Peyer's patch (tissue), 4 donors: ENCODE measurements at places on chromosomes 5 and 9.

GRCh38 chr9:34701769-34702736, 7.9 kb downstream of the CCL21 start:
- DNase-seq, result peak; percentile 94

GRCh38 chr5:172451771-172452197, 2.5 kb downstream of the SH3PXD2B start:
- peak; percentile 54 for DNase-seq

DNA sequence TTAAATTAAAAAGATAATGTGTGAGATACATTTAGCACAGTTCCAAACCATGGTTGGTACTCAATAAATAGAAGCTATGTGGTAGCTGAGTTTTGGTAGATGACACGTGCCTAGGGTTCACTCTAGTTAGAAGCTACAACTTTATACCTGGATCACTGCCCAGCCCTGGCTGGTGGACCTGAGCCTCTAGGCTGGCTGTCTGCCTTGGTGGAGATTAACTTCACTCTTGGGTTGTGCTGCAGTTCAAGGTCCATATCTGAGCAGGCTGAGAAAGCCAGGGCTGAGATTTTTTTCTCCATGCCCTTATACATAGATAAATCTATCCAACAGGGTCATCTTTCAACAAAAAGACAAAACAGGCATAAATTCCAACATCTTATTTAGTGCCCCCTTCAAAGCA, 44.6 kb upstream of the SPDL1 start:
- no peak for DNase-seq

- no peak for DNase-seq
These were observed 430.4 kb downstream of the CAAP1 start for GRCh38 chr9:26462213-26462612.

GRCh38 chr5:65327582-65327981, 154.1 kb downstream of the ADAMTS6 start:
- no peak for DNase-seq

- no peak for DNase-seq
These were observed 202.1 kb downstream of the EBF1 start for GRCh38 chr5:158897444-158898160.

DNA sequence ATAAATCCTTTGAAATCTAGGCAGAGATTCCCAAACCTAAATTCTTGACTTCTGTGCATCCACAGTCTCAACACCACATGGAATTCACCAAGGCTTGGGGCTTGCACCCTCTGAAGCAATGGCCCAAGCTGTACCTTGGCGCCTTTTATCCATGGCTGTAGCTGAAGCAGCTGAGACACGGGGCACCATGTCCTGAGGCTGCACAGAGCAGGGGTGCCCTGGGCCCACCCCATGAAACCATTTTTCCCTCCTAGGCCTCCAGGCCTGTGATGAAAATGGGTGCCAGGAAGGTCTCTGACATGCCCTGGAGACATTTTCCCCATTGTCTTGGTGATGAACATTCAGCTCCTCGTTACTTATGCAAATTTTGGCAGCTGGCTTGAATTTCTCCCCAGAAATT, 158.6 kb upstream of the NUDT12 start:
- DNase-seq, result no peak

DNA sequence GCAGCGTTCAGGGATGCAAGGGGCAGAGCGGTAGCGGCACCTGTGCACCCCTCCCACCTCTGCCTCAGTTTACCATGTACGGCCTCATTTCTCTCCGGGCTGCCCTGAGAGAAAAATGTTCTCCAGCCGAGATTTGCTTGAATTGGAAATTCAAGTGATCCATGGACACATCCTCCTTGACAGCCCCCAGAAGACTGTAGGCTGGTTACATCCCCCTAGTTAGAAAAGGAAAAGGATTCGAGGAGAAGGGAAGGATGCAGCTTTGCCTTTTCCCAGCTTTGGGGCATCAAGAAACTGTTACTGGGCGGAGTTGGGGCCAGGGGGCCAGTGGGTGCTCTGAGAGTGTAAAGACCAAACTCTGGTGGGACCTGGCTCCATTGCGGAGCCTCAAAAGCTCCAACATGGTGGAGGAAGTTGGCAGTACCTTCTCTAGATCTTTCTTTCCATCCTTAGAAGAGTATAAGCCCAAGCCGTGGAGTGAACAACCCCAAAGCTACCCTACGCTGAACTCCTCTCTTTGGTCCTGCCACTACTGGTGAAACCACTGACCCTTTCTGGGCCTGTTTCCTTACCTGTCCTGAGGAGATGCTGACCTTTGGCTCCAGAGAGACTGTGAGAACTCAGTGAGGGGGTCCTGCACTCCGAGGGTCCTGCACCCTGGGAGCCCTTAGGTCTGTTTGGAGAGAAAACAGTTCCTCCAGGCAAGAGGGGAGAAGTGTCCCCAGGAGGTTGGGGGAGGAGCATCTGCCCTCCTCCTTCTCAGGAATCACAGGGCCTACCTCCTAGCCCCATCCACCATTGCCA, 1.0 kb upstream of the BARX1 start:
- DNase-seq, result no peak

DNA sequence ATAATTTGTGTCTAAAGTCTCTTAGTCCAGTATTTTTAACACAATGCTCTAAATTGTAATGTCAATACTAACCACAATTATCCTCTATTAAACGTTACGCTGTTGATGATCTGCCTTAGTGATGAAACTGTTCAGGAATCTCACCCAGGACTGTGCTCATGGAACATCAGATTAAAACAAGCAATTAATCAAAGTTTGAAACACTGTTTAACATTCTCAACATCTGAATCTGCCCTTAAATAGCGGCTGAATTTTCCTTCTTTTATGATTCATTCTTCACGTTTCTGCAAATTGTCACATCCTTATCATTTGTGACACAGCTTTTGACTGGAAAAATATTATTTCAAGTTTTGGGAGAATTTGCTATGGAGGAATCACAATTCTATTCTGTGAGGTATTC, 113.8 kb downstream of the MARCHF11 start:
- no peak for DNase-seq

- DNase-seq, result no peak
These were observed 365.7 kb downstream of the DEPDC1B start for GRCh38 chr5:60334281-60334713.

GRCh38 chr5:135150767-135151166, 116.7 kb upstream of the PITX1 start:
- no peak for DNase-seq

DNA sequence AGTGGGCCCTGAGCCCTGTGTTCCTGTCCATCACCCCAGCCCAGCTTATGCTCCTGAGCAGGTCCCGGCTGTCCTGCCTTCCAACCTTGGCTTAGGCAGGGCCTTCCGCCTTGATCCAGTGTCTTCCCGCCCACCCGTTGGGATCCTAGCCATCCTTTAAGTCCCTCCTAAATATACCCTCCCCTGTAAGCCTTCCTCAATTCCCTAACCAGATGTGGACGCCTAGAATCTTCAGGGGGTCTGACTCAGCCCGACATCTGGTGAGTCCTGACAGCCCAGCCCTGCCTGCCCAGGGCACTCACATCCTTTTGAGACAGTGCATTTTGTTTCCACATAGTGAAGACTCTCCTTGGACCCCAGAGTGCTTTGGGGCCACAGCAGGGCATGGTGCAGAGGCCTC, 23.7 kb downstream of the SLC6A7 start:
- DNase-seq, result no peak

DNA sequence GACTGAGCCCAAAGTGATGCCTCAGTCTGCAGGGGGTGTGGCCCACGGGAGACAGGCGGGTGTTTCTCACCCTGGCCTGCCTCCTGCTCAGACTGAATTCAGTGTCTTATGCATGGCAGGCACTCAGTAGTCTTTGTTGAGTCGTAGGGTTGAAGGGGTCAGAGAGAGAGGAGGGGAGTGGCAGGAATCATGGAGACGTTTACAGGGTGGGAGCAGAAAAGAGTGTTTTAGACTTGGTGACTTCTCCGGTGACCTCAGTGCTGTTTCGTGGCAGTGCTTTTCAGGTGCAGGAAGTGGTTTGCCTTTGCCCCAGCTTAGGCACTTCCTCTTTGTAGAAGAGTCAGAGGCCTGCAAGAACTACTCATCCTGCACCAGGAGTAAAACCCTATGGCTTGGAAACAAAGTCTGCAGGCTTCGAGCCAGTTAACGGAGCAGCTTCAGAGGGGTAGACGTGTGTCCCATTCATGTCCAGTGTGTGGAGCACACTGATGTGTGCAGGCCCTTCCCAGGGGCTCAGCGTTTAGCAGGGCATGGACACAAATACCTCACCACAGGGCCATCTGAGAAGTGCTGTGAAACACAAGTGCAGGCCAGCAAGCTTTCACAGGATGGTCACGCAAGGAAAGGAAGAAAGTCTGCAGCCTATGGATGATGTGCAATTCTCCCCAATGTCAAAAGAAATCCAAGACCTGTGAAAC, 24.5 kb upstream of the SEMA4D start:
- DNase-seq, result peak; percentile 84
